Mucosa of descending colon (tissue), 3 donors: ENCODE measurements at places on chromosomes 12 and 14.

GRCh38 chr12:122079033-122079531 lies 526 bp downstream of the MLXIP start:
- peak; percentile 70 for DNase-seq

DNA sequence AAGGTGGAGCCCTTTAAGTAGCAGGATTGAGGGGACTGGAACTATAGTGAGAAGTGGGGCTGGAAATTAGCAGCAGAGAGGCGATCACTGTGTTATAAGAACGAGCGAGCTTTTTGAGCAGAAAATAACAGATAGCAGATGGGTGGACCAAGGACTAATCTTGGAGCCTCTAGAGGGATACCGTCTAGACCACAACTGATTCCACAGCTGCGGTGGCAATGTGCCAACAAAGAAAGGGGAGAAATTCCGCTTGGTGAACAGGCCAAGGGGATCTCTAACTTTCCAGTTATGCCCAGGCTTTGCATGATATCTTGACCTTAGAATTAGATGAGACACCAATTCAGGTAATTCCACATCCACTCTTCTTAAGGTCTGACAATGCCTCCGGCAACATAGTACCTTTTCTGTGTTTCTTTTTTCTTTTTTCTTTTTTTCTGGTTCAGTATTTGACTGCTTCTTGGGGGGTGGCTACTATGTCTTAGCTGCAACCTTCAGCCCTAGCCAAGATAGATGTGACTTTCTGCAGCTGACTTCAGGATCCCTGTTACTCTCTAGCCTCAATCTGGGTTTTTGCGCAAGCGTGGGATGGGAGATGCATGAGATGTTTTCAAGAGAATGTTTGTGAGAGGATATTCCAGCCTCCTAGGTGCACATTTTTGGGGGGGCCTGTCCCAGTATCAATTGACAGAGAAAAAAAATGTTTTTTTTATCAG lies 143.4 kb upstream of the CPSF6 start:
- no peak for DNase-seq

- DNase-seq, result no peak
These were observed 414.8 kb upstream of the LMO3 start for GRCh38 chr12:17020765-17021164.

- DNase-seq, result no peak
These were observed 3.3 kb downstream of the AKT1 start for GRCh38 chr14:104792101-104792884.

DNA sequence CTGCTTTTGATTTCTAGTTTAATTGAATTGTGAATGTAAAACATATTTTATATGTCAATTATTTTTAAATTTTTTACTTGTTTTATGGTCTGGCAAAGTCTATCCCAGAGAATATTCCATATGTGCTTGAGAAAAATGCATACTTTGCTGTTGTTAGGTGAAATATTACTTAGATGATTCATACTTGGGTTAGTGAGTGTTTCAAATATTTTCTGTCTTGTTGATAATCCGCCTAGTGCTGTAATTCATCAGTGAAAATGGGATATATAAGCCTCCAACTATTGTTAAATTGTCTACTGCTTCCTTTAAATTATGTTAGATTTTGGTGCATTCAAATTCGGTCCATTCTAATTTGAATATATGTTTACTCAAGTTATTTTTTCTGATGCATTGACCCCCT lies 395.5 kb downstream of the LRFN5 start:
- no peak for DNase-seq

DNA sequence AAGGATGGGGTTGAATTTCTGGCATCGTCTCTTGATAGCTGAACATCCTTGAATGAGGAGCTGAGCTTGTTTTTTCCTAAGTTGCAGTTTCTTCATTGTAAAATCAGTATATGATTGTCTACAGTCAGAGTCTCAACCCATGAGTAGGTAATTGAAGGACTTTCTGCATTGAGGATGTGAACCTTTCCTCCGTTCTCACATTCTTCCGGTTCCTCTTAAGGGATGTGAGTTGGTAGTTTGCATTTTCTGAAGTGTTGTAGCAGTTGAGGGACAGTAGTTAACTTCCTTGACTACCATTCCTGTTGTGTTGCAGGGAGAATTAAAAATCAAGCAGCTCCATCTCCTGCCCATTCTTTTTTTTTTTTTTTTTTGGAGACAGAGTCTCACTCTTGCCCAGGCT lies 19.1 kb downstream of the TPCN1 start:
- no peak for DNase-seq

DNA sequence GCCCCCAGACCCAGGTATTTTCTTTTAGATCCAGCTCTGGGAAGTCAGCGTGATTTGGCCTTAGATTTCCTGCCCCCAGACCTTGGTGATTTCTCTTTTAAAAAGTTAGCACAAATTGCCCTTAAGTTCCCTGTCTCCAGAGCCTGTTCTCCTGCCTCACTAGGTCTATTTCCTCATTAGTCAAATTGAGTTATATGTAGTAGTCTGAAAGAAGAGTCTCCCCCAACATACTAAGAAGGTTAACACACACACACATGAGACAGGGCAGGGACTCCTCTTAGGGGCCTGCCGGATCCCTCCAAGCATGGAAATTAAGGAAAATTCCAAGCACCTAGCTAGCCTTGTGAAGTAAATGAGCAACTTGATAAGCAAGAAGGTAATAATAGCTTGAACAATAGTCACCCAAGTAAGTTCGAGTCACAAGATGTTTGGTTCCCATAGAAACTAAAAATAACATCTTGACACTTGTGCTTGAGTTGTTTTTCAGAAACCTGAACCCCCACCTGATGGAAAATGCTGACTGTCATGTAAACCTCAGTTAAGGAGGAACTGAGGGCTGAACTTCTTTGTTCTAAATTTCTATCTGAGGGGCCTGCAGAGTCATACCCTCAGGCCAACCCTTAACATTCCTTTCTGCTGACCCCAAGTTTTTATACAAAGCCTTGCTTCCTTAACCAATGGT lies 51.6 kb downstream of the CAND1 start:
- no peak for DNase-seq

GRCh38 chr12:120186654-120187053 lies 7.9 kb downstream of the GCN1 start:
- no peak for DNase-seq

DNA sequence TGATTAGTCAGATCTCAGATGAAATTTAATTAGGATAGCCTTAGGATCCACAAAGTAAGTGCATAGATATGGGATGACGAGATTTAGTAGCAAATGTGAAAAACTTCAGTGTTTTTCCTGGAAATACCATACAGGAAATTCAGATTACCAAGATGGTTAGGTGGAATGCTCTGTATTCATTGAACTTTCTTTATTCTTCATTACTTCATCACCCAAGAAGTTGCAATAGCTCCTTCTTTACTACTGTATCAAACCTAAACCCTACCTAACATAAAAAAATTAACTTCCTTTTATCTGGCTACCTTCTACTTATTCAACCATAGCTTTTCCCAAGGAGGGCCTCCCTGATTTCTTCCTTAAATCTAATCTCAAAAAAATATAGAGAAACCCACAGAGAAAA lies 100.4 kb downstream of the TTC6 start:
- no peak for DNase-seq

GRCh38 chr12:116164250-116165035 lies 113.0 kb downstream of the MED13L start:
- DNase-seq, result no peak

DNA sequence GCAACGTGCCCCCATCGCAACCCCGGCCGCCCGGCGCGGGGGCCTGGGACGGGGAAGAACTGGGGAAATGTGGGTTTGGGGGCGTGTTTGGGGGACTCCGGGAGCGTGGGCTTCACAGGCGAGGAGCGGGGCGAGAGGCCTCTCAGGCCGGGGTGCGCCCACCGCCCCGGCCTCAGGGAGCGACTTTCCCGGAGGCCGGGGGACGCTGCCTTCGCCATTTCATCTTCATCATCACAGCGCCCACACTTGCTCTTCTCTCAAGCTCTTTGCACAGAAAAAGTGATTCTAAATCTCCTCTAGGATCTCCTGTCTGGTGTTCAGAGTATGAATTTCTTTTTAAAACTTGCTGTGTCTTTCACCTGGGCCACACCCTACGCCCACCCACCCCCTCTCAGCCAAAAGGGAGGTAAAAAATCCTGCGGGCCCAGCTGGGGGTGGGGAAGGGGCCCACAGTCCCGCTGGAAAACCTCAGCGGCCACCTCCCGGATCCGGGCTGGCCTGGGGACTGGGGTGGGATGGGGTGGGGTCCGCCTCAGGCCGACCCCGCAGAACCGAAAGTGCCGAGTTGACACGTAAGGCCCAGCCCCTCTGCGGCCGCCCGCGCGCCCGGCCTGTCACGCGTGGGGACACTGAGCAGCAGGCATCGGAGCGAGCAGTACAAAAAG lies 7.4 kb downstream of the CDKN1B start:
- no peak for DNase-seq

GRCh38 chr12:131092901-131093603 lies 139.3 kb downstream of the ADGRD1 start:
- peak; percentile 32 for DNase-seq
